CD4-positive, alpha-beta T cell treated with Interleukin-15 for 4 hours (primary cell): ENCODE measurements at places on chromosomes 16 and 17.

DNA sequence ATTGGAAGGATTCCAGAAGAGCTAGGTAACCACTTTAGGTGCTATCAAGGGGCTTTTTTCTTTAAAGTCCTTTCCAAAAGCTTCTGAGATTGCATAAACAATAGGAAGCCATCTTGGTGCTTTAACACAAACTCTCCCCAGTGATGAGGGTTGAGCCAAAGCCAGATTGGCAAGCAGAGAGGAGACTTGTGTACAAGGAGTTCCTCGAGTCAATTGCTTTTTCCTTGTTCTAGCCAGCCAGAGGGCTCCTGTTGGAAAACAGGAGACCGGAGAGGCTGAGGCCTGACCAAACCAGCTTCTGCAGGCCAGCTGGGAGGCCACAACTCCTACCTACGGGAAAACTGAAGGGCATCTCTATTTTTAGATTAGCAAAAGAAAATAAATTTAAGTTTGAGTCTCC, 46.5 kb downstream of the MAPT start:
- DNase-seq: no peak

DNA sequence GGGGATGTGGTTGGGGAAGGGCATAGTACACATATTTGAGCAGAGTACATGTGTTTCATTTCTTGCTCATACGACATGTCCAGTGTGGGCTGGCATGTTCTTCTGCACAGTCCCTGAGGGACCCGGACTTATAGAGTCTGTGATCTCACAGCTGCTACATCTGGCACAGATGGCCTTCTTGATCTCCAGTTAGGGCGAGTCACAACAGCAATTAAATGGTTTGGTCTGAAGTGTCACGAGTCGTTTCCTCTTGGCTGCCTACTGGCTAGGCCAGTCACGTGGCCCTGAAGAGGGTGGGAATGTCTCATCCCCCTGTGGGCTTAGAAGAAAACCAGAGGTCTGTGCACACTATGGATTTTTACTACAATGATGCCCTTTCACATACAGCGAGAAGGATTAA, 443.6 kb downstream of the WWOX start:
- DNase-seq: no peak

- no peak for DNase-seq
Measured at GRCh38 chr17:79976451-79976850, 59.2 kb downstream of the TBC1D16 start.

DNA sequence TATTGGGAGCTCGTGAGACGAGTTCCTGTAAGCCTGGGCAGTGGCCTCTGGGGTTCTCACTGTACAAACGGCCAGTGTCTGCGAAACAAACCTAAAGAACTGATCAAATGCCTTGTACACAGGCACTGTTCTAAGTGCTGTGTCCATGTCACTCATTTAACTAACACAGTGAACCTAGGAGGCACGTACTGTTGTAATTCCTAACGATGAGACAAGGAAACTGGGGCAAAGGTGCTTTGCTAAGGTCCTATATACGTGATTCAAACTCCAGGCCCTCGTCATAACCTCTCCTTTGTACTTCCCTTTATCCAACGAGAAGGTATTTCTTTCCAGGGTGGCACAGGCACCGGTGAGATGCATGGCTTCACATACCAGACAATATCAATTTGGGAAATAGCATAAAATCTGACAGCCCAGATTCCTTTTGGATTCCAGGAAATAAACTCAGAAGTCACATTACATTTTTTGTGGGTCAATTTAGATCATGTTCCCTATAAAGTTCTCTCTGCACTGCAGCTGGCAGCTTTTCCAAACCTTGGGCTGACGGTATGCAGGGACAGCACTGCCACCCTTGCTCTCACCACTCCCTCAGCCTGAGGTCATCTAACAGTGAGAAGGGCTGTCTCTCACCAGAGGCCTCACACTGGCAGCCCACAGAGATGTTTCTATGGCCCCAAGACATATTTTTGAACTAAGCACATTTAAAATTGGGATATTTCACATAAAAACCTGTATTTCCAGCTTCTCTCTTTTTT, 18.3 kb downstream of the GLYR1 start:
- DNase-seq: no peak

DNA sequence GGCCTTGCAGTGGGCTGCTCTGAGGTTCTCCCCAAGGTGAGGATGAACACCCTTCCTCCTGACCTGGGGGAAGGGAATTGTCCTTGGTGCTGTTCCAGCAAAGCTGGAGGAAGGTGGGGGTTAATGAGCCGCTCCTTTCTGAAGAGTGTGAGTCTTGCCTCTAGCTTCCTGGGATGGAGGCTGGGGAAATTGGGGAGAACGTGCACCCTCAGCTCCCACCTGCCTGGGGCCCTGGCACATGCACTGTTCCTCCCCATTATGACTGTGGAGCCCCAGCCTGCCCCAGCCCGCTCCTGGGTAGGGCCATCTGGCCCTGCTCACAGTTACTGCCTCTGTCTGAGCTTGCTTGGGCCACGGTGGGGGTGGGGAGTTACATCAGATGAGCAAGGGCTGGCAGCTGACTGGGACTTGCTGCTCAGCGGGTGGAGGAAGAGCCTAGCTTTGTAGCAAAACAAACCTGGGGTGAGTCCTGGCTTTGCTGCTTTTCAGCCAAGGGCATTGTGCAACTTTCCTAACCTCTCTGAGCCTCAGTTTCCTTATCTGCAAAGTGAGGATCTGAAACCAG, 11.1 kb downstream of the TNS4 start:
- DNase-seq: no peak

DNA sequence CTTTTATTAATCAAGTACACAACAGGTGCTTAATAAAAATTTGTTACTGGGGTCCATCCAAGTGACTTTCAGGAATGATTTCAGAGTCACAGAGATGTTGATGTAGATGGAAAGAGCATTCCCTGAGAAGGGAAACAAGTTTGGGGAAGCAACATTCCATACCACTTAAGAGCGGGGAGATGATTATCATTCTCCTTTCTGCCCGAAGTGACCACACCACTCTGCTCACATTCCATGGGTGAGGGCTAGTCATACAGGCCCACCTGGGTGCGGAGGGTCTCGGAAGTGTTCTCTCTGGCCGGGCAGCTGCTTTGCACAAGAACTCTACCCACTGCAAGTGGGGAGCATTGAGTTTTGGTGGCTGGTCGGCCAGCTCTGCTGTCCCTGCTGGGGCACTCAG, 231.4 kb downstream of the SNX29 start:
- no peak for DNase-seq
